ENCODE measurements at places on chromosomes 7 and 10. TPM values are rescaled to one million over a fixed set of nuclear protein-coding genes. Genes with fewer than 3 reads are reported as not detected.

DNA sequence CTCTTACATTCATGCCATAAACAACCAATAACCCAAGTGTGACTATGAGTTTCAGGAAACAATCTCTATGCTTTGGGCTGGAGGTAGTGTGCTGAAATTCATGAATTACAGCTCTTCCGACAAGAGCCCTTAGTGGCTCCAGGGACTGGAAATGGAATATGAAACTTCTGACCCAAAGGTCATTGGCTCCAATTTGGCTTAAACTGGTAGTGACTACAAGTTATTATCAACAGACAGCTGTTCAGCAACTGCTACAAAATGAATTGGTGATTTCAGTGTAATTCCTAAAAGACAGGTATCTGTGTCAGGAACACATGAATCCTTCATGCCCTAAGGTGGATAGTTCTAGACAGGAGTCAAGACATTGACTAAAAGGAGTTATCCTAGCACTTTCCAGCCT lies 745.4 kb downstream of the PHTF2 start:
- DNase-seq, result no peak

UPK3B gene
- total RNA-seq, result 0.18 TPM

GRCh38 chr10:101708870-101709269 lies 13.9 kb upstream of the FBXW4 start:
- no peak for DNase-seq

DNA sequence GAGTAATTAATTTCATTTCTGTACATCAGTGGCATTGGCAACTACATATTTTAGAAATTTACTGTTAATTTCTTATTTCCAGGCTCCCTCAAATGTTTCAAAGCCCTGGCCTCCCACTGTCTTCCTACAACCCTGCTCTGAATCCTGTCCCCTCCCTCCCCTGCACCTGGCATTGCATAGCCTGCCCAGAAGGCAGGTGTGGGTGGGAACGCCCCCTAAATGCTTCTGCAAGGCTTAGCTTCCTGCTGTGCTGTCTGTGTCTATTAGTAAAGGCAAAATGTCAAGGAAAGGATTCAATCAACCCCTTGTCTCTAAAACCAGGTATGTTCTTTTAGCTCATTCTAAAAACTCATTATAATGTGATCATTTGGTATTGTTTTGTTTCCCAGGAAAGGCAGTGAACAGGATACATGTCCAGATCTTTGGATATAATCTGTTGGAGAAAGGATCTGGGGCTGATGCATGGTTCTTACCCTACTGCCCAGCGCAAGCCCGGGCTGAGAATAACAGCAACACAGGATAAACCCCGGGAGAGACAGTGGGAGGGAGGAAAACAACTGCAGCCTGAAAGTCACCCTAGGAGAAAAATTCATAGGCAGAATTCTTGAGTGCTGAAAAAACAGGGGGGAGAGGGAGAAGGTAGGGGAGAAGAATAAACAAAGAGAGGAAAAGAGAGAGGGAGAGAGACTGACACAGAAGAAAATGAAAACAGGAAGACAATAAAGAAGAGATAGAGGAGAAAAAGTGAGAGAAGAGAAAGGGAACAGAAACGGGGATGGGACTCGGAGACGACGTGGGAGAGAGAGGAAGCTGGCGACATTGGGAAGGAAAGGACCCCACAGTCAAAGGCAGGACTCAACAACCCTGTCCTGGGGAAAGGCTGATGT lies 589 bp downstream of the ZNF488 start:
- no peak for DNase-seq

TWIST1 gene
- total RNA-seq, result 33.2 TPM
